ENCODE measurements at places on chromosomes 5 and 9.

DNA sequence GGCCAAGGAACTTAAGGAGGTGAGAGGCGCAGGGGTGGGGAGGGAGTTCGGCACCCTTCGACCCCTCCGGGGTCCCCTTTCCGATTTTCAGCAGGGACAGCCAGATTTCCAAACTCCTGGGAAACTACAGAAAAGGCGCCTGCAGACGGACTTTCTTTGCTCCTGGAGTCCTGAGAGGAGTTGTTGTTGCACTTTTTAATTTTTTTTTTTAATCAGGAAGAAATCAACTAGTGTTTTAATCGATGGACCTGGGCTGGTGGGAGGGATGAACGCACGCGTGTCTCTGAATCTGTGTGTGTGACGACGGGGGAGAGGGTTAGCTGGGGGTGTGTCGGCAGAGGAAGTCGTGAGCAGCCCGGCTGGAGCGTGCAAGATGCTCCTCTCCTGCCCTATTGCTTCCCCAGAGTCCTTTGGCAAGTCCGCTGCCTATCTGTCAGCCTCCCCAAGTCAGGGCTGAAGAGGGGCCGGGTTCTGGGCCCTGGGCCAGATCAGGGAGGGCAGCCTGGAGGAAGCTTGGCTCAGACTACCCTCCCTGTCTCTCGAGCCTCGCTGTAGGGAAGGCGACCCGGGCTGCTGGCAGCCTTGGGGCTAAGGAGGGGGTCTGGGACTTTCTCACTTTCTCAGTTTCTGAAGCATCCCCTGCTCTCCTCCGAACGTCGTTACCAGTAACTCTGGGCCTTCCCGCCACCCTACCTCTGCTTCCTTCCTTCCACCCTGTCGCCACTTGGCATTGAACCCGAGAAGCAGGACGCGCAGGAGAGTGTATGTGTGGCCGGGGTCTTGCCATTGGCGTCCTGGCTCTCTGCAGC is 731 bp downstream of the PRR16 start:
- DNase-seq = peak; percentile 65

DNA sequence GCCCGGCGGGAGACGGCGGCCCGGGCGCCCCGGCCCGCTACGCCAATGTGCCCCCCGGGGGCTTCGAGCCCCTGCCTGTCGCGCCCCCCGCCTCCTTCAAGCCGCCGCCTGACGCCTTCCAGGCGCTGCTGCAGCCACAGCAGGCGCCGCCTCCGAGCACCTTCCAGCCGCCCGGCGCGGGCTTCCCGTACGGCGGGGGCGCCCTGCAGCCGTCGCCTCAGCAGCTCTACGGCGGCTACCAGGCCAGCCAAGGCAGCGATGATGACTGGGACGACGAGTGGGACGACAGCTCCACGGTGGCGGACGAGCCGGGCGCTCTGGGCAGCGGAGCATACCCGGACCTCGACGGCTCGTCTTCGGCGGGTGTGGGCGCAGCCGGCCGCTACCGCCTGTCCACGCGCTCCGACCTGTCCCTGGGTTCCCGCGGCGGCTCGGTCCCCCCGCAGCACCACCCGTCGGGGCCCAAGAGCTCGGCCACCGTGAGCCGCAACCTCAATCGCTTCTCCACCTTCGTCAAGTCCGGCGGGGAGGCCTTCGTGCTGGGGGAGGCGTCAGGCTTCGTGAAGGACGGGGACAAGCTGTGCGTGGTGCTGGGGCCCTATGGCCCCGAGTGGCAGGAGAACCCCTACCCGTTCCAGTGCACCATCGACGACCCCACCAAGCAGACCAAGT is 723 bp downstream of the SNX18 start:
- peak; percentile 56 for DNase-seq

- DNase-seq = peak; percentile 90
Observed at GRCh38 chr9:111759762-111760639, 34.7 kb downstream of the SHOC1 start.

- no peak for DNase-seq
Observed at GRCh38 chr5:54680998-54681397, 163.4 kb downstream of the SNX18 start.

DNA sequence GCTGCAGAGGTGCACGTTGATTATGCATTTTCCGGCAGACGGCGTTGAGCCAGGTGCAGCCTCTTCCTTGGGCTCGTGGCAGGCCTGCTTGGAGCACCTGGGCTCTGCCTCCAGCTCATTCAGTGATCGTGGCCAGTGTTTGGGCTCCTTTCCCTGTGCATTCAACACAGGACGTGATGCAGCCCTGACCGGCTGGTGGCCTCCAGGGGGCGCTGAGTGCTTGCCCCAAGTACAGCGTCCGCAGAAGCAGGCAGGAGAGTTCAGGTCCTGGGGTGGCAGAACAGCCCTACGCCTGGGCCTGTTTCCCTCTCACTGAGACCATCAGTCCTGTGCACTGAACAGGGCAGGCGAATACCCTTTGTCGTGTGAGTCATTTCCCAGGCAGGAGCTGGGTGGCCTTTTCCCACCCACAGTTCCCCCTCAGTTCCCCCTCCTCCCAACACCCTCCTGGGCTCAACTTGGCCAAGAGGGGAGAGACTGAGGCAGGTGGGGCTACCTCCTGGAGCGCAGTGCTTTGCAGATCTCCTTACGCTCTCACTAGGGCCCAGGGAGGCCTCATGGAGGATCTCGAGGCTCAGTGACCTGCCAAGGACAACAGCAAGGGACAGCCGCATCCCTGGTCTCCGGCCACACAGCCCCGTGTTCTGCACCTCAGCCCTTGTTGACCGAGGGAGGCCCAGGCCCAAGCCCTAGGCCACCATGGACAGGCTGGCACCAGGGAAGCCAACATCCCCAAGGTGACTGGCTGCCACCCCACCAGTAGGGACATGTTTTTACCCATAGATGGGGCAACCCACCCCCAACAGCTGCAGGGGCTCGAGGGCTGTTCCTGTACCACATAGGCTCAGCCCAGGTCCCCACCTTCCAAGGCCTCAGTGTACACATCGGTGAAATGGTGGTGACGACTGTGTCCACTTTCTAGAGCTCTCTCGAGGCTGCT is 52.9 kb downstream of the LRSAM1 start:
- peak; percentile 85 for DNase-seq

- DNase-seq = no peak
Observed at GRCh38 chr5:87268970-87269377, 1.3 kb downstream of the RASA1 start.

DNA sequence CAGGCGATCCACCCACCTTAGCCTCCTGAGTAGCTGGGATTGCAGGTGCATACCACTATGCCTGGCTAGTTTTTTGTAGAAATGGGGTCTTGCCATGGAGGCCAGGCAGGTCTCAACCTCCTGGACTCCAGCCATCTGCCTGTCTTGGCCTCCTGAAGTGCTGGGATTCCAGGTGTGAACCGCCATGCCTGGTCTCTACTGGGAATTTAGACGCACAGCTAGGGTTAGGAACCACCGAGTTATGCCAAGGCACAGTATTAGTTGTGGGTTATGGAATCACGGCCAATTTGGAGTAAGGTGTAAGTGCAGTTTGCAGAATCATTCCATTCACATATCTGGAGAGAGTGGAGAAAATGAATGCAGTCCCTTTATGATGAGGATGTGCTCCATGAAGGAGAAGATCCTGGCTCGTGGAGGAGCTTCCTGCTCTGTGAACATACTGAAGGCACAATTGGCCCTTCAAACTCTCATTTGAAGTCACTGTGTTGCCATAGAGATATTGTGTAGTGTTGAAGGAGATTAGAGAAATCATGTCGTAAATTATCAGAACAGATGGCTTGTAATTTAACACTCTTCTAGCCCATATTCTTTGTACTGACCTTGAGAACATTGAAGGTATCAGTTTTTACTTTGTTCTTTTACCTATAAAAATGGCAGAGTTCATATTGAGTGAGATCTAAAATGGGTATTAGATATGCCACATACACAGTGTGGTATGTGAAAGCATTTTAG is 18.8 kb downstream of the TRIO start:
- DNase-seq = no peak
